ENCODE measurements at places on chromosomes 6 and 20. TPM values are rescaled to one million over a fixed set of nuclear protein-coding genes. Genes with fewer than 3 reads are reported as not detected.

DNA sequence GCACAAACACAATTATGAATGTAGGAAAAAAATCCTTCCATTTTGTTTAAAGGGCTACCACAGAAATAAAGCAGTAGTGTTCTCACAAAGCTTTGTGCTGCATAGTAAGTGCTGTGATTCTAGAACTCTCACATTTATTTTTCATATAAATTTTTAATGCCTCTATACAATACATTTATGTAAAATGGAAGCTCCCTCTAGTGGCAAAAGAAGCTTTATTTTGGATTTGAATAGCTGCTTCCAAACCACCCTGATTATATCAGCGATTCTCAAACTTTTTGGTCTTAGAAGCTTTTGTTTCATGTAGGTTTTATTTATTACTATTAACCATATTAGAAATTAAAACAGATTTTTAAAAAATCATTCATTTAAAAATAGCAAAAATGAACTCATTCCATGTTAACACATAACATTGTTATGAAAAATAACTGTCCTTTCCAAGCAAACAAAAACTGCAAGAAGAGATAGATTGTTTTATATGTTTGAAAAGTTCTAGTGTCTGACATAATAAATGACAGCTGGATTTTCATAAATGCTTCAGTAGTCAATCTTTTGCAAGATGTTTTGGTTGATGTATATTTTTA is 38.4 kb downstream of the HS3ST5 start:
- H3K27ac ChIP-seq = no peak overlapping the region
- no peaks in the 10 kb centered on the region for H3K27me3 ChIP-seq
- no peaks in the 10 kb centered on the region for H3K4me1 ChIP-seq
- no peaks in the 10 kb centered on the region for H3K36me3 ChIP-seq
- DNase-seq = no peak
- H3K4me3 ChIP-seq = no peak overlapping the region

- H3K36me3 ChIP-seq = no peaks in the 10 kb centered on the region
- no peak overlapping the region for H3K27ac ChIP-seq
- H3K27me3 ChIP-seq = no peaks in the 10 kb centered on the region
- no peaks in the 10 kb centered on the region for H3K4me1 ChIP-seq
- DNase-seq = no peak
Measured at GRCh38 chr6:4986999-4987398, 16.8 kb downstream of the RPP40 start.

GRCh38 chr20:58480551-58481336 is 34.5 kb downstream of the APCDD1L start:
- no peak for DNase-seq
- no peaks in the 10 kb centered on the region for H3K36me3 ChIP-seq
- peaks cover 23% of the 10 kb centered on the region for H3K4me1 ChIP-seq
- H3K27me3 ChIP-seq = no peaks in the 10 kb centered on the region

- peaks cover 28% of the 10 kb centered on the region for H3K4me1 ChIP-seq
- no peak overlapping the region for H3K4me3 ChIP-seq
- no peaks in the 10 kb centered on the region for H3K36me3 ChIP-seq
- no peaks in the 10 kb centered on the region for H3K27me3 ChIP-seq
- DNase-seq = peak; percentile 46
Measured at GRCh38 chr6:39843305-39844020, 51.3 kb downstream of the DAAM2 start.

DNA sequence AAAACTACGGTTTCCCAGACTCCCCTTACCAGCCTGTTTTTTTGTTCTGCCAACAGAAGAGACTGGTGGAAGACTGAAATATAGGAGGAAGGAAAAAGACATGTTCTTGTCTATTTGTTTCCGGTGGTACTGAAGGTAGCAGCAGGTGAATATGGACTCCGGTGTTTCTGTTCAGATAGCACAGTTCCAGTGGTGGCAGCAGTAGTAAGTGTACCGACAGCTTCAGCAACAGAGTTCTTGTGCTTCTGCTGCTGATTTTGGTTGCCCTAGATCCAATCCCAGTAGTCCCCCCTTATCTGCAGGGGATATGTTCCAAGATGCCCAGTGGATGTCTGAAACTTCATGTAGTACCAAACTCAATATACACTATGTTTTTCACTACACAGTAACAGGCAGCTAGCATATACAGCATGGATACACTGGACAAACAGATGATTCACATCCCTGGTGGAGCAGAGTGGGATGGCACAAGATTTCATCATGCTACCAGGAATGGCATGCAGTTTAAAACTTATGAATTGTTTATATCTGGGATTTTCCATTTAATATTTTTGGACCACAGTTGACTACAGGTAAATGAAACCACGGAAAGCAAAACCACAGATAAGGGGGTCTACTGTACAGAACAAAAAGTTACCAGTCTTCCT is 301.8 kb downstream of the BTBD9 start:
- no peak for DNase-seq
- H3K4me3 ChIP-seq = no peak overlapping the region
- H3K27me3 ChIP-seq = no peaks in the 10 kb centered on the region
- peaks cover 21% of the 10 kb centered on the region for H3K4me1 ChIP-seq

DNA sequence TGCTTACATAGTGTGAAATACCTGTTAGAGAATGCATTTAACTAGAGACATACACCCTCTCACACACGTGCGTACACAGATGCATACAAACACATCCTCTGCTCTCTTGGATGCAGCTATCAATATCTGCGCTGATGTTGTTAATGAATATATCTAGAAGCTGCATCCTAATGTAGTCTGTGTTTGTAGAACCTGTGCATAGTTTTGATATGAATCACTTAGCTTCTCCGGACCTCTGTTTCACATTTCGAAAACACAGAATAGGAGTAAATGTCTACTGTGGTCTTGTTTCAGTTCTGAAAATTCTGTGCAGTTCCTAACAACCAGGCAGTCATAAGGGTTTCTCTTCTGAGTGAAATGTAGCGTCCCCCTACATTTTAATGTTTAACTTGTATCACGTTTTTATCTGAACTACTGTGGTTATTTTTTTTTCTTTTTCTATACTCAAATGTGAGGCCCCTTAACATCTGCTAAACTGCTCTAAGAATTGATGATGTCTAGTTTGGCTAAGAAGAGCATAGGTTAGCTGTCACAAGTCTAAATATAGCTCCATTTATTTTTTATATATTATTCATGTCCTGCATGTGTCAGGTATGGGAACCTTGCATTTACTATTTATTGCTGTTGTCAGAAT is 254.5 kb downstream of the TMEM242 start:
- H3K4me1 ChIP-seq = peaks cover 54% of the 10 kb centered on the region
- no peak overlapping the region for H3K4me3 ChIP-seq
- DNase-seq = no peak
- H3K36me3 ChIP-seq = no peaks in the 10 kb centered on the region

EDN1 gene
- 4.9 TPM for total RNA-seq

GRM1 gene
- not detected for total RNA-seq

ITCH gene
- 50.2 TPM for total RNA-seq

MCHR2 gene
- 0.33 TPM for total RNA-seq

FGD2 gene
- 20.1 TPM for total RNA-seq

NRM gene
- total RNA-seq = 3.6 TPM

All from sigmoid colon (tissue), 7 donors.